Stimulated activated CD8-positive, alpha-beta memory T cell treated with anti-CD3 and anti-CD28 coated beads, Interleukin-12 subunit alpha, Interleukin-12 subunit beta, amount 100 ng/mL, for 4 hours (primary cell): ENCODE measurements at places on chromosomes 3 and 15.

- no peak for DNase-seq
These were observed 4.0 kb downstream of the SPSB4 start for GRCh38 chr3:141055136-141055535.

DNA sequence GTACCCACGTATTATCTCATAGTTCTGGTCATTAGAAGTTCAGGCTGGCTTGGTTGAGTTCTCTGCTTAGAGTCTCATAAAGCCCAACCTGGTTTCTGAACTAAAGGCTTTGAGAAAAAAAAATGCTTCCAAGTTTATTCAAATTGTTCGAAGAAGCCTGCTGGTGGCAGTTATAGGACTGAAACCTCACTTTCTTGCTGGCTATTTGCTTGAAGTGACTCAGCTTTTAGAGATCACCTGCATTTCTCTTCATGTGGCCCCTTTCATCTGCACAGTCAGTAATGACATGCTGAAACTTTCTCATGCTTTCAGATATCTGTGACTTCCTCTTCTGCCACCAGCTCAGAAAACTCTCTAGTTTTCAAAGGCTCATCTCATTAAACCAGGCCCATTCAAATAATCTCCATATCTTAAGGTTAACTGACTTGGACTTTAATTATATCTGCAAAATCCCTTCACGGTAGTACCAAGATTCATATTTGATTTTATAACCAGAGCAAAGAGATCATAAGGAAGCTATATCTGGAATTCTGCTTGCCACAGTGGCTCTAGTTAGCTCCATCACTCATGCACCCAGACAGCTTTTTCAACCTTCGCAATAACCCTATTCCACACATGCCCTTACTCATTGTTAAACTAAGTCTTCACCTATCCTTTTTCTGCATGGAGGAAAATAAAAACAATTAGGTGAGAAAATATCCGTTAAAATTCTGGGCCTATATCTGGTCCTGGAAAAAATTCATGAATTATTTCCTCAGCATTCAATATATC, 433.8 kb upstream of the CBLB start:
- no peak for DNase-seq

- DNase-seq: no peak
These were observed 63.1 kb upstream of the GOLGA6B start for GRCh38 chr15:72591361-72591760.

- DNase-seq: no peak
These were observed 70.1 kb downstream of the HERC1 start for GRCh38 chr15:63763476-63764123.

DNA sequence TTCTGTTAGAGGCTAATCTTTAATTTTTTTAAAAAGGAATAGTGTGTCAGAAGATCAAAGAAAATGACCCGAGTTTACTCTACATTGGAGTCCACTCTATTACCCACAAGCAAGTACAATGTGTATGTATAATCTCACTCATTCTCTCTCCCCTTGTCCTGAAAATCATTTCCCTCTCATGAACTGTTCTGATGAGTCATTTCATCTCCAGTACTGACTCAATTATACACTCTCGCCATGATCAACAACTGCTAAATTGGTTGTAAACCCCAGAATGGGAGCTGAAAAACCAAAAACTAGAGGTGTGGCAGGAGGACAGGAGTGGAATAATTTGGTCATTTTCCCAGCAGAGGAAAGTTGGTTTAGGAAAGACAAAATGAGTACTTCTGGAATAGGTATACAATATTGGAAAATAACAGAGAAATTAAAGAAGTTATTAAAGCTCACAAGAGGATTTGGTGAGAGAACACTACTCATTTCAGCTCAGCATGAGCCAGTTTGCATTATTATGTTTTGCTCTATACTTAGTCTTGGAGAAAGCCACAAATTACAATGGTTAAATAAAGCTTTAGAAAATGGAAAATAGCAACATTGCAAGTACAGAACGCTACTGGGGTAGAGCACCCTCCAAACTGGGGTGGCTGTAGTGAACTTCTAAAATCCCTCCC, 144.3 kb upstream of the PFN2 start:
- no peak for DNase-seq

DNA sequence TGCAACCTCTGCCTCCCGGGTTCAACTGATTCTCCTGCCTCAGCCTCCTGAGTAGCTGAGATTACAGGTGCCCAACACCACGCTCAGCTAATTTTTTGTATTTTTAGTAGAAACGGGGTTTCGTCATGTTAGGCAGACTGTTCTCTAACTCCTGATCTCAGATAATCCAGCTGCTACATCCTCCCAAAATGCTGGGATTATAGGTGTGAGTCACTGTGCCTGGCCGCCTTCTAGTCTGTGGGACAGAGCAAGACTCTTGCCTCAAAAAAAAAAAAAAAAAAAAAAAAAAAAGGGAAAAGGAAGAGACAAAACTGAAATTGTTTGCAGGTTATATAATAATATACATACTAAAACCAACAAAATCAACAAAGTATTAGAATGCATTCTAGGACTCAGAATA, 215.2 kb downstream of the PCCB start:
- no peak for DNase-seq

DNA sequence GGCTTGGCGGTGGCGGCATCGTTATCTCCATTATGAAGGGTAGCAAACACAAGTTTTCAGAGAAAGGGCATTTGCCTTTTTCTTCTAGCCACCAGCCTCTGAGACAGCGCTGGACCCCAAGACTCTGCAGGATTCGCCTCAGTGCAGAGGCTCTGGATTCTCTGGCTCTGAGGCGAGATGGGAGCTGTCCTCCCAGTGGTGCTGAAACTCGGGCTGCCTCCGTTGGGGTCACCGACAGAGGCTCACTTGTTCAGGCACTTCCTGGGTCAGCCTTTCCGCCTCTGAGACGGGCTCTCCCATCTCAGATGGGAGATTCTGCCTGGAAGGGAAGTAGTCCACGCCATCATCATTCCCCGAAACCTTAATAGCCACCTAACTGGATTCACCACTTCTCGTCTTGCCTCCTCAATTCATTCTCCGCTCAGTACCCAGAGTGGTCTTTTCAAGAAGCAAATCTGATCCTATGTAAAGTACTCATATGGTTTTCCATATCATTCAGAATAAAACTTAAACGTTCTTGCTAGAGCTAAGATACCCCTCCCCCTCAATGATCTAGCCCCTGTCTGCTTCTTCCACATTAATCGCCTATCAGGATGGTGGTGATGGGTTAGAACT, 76.9 kb downstream of the RHCG start:
- no peak for DNase-seq

DNA sequence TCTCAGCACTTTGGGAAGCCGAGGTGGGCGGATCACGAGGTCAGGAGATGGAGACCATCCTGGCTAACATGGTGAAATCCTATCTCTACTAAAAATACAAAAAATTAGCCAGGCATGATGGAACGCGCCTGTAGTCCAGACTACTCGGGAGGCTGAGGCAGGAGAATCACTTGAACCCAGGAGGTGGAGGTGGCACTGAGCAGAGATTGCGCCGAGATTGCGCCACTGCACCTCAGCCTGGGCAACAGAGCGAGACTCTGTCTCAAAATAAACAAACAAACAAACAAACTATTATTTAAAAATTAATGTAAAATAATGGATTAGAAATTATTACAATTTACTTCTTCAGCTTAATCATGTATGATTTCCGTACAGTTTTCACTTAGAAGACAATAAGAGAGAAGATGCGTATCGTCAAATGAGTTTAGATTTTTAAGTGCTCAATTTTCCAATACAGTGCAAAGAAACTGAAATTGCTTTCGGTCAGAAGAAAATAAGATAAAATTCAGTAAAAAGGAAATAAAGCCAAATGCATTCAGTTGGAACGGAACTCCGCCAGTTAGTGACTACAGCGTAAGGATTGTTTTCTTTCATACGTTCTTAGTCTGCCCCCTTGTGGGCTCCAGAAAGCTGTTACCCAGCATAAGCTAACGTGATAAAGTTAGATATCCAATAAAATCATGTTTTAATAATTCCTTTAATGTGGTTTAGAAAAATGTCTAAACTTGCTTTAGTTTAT, 24.8 kb downstream of the AADAC start:
- DNase-seq: no peak

GRCh38 chr3:189805375-189806067, 174.3 kb downstream of the TP63 start:
- no peak for DNase-seq
